ENCODE measurements at places on chromosomes 7 and 10. TPM values are rescaled to one million over a fixed set of nuclear protein-coding genes. Genes with fewer than 3 reads are reported as not detected.

DNA sequence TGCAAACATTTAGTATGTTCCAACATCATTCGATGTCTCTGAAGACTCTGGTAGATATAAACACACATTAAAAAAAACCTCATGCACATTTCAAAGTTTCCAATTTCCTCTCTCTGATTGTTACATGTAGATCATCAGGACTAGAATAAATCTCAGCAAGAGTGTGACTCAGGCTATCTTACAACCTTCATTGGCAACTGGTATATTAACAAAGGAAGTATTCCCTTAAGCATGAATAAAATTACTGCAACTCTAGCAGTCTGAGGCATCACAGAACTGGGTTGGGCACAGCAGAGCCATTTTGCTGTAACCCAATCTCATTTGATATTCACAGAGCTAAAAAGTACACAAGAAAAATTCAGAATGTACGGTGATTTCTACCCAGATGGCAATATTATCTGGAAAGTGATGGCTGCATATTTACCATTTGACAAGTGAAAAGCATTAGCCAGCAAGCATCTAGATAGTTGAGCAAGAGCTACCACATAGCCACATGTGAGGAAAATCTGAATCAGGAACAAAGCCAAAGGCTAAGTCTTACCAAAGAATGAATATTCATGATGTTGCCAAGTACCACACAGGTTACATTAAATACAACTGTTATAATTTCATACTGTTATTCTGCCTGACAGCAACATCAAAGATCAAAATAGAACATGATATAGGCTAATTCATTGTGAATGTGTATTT, 232.2 kb downstream of the CRPPA start:
- no peak overlapping the region for H3K27ac ChIP-seq
- no peaks in the 10 kb centered on the region for H3K4me1 ChIP-seq
- no peaks in the 10 kb centered on the region for H3K36me3 ChIP-seq
- H3K27me3 ChIP-seq, result no peaks in the 10 kb centered on the region
- no peak overlapping the region for H3K4me3 ChIP-seq

DNA sequence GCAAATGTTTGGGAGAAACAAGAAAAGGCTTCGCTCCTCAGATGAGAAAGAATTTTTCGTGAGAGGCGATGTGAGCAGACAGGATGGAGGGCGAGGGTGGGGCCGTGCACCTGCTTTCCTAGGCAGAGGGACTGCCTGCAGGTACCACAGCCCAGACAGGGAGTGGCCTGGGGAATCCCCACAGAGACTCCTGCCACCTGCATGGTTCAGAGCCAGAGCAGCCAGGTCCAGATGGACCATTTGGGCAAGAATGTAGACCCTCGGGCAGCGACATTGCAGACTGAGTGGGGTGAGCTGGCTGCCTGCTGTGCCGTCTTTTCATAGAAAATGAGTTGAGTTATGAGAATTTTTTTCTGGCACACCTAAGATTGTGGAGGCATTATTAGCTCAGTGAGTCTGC, 216.8 kb downstream of the SNX10 start:
- no peaks in the 10 kb centered on the region for H3K4me1 ChIP-seq
- no peak overlapping the region for H3K4me3 ChIP-seq
- H3K36me3 ChIP-seq, result no peaks in the 10 kb centered on the region
- no peaks in the 10 kb centered on the region for H3K27me3 ChIP-seq

GRCh38 chr10:130775311-130775710, 536.2 kb downstream of the TCERG1L start:
- H3K36me3 ChIP-seq, result no peaks in the 10 kb centered on the region
- no peak overlapping the region for H3K27ac ChIP-seq
- no peaks in the 10 kb centered on the region for H3K27me3 ChIP-seq
- no peaks in the 10 kb centered on the region for H3K4me1 ChIP-seq
- no peak for DNase-seq
- H3K4me3 ChIP-seq, result no peak overlapping the region

The ADCY1 gene
- 0.85 TPM for total RNA-seq

The LANCL2 gene
- total RNA-seq, result 11.4 TPM

The CHN2 gene
- 22.6 TPM for total RNA-seq

The DLG5 gene
- total RNA-seq, result 36.4 TPM

The CPEB3 gene
- total RNA-seq, result 6.8 TPM

The HTR7 gene
- total RNA-seq, result 9.9 TPM

The HABP2 gene
- total RNA-seq, result not detected

Measured in thoracic aorta (tissue), 2 donors.